Stimulated activated CD4-positive, alpha-beta T cell treated with anti-CD3 and anti-CD28 coated beads, Interleukin-15, amount 100 ng/mL, for 48 hours (primary cell): ENCODE measurements at places on chromosomes 13 and 19.

DNA sequence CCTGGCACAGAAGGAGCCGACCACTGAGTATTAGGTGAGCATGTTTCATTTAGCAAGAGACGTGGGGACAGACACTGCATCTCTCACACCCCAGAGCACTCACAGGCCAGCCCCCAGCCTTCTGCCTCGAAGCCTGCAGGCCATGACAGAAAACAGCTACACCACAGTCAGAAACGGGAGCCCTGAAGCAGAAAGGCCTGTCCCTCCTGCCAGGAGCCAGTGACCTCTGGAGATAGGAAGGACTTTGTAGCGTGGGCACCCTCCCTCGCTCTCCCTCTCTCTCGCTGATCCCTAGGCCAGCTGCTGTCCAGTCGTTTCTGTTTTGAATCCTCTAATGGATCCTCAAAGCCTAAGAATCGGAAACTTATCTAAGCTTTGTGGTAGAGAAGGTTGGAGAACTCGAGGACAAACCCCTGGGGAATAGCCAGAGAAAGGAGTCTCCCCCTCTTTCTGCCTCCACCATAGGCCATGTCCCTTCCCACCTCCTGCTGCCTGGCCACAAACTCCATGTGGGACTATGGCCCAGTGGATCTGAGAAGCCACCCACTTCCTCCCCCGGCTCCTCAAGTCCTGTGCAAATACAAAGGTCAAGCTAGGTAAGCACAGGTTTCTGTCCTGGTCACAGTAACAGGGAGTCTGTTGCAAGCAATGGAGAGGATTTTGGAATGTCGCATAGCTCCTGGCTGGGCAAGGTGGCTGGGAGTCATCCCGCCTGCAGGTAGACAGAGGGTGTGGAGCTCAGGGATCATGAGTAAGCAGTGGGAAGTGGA, 95.1 kb downstream of the NUFIP1 start:
- DNase-seq = no peak

DNA sequence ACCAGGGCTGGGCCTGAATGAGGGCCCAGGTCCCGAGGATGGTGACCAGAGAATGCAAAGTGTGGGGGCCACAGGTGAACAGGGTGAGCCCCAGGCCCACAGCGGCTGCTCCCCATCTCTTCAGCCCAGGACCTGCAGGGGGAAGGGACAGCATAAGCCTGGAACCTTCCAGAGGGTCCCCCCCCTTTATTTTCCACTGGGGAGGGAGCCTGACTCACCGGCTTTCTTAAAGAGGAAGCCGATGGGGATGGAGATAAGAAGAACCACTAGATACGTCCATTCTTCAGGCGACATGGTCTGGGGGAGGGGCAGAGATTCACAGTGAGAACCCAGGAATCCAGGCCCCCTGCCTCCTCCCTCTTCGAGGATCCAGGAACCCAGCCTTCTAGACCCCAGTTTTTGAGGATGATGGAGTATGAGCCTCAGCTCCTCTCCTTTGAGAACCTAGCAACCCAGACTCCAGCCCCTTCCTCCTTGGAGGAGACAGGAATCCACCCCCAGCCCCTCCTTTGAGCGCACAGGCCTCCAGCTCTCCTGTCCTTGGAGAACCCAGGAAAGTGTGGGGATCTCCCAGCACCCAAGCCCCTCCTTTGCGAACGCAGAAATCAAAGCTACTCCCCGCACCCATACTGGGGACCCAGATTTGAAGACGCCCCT, 1.0 kb downstream of the MBOAT7 start:
- peak; percentile 57 for DNase-seq

GRCh38 chr13:103276775-103277498, 210.7 kb upstream of the SLC10A2 start:
- no peak for DNase-seq

DNA sequence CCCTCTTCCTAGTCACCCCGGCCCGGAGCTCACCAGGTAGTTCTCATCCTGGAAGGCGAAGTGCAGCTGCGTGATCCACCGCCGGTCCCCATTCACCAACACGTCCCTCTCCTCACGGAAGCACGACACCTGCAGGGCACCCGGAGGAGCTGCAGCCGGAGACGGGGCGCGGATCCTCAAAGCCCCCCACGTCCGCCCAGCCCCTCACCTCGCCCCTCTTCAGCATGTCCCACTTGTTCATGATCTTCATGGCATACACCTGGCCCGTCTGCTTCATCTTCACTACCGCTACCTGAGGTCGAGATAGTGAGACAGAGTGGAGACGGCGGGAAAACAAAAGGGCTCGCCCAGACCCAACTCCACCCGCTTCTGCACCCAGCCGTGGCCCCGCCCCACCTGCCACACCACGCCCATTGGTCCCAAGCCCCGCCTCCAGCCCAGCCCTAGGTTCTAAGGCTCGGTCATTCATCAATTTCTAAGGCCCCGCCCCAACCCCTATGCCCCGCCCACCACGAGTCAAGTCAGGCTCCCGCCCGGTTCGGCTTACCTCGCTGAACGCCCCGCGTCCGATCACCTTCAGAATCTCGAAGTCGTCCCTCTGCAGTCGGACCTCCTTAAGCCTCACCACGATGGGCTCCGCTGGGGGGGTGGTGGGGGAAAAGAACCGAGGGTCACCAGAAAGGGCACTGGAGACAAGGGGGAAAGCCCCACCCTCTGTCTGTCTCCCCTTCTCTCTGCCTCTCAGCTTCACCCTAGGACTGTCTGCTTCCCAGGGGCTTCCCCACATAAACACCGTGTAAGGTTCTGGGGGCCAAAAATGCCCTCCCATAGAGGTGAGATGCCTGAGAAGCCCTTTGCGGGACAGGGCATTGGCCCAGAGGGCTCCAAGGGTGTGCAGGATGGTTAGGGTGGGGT, 2.8 kb downstream of the DMPK start:
- DNase-seq = peak; percentile 86

DNA sequence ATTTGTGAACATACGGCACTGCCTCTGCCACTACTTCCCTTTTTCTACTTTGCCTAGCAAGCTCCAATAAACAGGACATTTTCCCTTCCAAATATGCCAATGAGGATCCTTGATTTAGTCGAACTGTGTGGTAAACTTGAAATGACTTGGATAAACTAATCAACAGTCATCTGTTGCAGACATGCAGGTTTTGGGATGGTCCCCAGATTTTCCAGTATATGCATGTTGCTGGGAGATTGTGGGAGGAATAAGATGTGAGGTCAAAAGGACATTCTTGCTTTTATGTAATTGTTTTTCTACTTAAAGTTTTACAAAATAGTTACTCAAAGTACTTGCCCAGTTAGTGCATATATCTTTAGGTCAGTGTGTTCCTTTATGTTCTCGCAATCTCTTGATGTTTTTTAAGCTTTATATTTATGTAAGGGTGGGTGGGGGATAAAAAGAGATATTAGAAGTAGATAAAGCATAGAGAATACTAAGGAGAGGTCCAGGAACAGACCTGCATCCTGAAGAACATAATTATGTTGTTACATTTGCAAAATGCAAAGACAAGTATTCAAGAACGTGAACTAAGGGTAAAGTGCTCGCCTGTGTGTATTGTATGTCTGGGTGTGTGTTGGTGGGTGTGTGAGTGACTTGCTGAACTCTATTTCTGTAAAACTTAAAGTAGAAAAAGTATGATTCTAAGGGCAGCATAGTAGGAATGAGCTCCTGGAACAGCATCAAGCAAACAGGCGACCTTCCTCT, 88.4 kb upstream of the OXGR1 start:
- DNase-seq = no peak
